Karpas-422 (cell line): ENCODE measurements at places on chromosomes 6 and 20.

DNA sequence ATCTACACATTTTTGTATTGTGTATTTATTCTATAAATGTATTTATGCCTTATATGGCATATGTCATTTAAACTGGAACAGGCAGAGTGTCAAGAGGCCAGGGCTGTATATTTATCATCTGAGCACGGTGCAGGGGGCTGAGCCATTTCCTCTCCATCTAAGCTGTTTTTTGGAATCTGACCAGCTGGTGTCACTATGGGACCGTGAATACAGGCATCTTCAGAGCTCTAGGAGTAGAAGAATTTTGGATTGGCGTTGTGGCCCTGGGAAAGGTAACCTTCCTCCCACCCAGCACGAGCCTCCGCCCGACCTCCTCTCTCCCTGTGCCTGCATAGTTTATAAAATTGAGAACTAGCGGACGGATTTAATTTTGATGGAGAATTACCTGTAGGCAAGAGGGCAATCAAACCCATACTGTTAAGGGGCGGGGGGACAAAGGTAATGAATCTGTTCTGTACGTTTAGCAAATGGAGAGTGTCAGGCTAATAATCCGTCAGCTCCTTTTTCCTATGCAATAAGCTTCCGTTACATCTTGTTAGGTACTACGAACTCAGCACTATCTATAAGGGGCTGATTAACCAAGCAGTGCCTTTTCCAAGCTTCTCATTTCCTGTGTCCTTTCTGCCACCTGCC, 29.0 kb upstream of the EEF1E1 start:
- peak; percentile 86 for DNase-seq

DNA sequence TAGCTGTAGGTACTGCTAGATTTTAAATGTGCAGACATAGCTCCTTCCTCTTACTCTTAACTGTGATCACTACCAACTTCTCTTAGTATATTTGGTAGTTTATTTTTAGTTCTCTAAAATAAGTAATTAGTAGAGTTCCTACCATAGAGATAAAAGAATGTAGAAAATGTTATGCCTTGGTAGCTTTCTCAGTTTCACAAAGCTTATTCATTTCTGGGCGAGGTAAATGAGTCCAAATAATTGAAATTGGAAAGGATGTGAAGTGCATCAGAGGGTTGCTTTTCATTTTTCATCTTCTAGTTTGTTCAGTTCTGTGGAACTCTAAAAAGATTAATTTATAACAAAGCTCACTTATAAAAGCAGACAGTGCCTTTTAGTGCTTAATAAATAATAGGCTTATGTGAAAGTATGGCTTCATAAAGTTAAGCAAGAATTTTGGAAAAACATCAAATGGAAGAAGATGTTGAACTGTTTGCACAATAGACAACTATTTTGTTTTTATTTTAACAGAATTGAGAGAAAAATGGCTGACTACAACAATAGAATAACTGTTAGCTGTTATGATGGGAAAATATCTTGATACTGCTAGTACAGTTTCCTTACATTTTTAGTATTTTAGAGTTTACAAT, 303.7 kb downstream of the UTRN start:
- DNase-seq, result no peak

GRCh38 chr6:76262240-76262639, 189.8 kb upstream of the IMPG1 start:
- no peak for DNase-seq

GRCh38 chr6:119444642-119445557, 95.3 kb upstream of the MAN1A1 start:
- DNase-seq, result no peak

- no peak for DNase-seq
Observed at GRCh38 chr6:41654151-41654697, 16.0 kb downstream of the MDFI start.

DNA sequence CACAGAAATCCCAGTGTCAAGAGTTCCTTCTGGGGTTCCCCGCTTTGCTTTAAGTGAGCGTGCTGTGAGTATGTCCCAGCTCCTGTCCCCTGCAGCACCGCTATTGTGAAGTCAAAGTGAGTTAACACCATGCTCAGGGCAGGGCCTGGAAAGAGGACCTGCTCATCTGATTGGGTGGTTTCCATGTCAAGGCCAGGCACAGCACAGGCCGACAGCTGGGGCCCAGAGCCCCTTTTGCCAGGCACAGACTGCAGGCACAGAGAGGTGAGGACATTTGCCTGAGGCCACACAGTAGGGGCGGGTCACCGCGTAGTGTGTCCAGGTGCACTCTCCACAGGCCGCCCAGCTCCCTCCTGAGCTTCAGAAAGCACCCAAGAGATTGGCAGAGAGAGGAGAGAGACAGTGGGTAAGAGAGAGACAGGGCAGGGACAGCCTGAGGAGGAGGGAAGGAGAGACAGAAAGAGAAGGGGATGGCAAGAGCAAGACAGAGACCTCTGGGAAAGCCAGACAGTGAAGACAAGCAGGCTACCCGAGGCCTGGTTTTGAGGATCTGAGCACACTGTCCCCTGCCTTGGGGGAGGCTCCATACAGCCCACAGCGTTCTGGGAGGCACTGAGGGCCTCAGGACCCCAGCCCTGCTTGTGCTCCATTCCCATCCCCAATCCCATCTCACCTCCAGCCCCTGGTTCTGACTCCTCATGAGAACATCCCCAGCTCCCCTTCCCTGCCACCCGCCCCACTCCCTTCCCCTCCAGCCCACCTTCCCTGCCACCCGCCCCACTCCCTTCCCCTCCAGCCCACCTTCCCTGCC, 6.5 kb upstream of the BPIFB1 start:
- no peak for DNase-seq

DNA sequence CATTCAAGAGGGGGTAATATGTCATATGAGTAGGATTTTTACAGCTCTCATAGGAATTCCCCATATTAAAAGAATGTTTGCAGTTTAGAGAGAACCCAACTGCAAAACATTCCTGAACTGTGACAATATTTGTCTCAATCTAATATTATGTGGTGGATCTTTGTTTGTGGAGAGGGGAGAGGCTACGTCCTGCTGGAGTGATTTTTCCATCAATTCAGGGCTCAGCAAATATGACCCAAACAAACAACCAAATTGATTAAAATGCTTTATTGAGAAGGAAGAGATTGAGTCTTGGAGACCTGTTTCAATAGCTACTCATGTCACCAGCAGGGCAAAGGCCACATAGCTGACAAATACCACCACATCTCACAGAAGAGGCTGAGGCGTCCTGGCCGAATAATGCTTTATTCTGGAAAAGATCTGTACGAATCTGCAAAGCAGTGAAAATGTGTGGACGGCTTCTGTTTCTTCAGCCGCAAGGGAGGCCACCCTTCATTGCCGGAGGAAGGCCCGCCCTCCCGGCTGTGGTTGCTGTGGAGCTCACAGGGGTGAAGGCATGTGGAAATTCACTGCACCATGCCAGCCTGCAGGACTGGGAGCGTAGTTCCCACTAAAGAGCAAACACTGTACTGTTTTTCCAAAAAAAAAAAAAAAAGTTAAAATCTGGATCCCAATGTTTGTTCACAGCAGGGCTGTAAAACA, 89.7 kb upstream of the QKI start:
- no peak for DNase-seq

DNA sequence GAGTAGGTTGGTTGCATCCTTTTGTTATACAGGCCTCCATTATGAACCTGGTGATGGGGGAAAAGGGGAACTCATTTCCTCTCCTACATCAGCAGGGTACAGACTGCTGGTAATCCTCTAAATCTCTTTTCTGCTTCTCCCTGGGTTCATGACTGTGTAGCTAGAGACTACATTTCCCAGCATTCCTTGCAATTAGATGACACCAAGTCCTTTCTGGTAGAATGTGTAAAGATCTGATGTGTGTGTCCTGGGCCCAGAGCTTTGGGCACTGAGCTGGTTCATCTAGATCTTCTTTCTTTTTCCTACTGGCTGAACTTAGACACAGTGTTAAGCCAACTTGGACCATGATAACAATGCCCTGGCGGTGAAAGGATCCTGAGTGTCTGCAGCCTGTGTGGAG, 104.7 kb upstream of the IFNGR1 start:
- DNase-seq, result peak; percentile 80

DNA sequence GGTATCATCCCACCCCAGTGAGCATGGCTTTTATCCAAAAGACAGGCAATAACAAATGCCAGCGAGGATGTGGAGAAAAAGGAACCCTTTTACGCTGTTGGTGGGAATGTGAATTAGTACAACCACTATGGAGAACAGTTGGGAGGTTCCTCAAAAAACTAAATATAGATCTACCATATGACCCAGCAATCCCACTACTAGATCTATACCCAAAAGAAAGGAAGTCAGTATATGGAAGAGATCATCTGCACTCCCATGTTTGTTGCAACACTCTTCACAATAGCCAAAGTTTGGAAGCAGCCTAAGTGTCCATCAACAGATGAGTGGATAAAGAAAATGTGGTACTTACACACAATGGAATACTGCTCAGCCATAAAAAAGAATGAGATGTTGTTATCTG, 5.9 kb upstream of the KIAA1755 start:
- no peak for DNase-seq

DNA sequence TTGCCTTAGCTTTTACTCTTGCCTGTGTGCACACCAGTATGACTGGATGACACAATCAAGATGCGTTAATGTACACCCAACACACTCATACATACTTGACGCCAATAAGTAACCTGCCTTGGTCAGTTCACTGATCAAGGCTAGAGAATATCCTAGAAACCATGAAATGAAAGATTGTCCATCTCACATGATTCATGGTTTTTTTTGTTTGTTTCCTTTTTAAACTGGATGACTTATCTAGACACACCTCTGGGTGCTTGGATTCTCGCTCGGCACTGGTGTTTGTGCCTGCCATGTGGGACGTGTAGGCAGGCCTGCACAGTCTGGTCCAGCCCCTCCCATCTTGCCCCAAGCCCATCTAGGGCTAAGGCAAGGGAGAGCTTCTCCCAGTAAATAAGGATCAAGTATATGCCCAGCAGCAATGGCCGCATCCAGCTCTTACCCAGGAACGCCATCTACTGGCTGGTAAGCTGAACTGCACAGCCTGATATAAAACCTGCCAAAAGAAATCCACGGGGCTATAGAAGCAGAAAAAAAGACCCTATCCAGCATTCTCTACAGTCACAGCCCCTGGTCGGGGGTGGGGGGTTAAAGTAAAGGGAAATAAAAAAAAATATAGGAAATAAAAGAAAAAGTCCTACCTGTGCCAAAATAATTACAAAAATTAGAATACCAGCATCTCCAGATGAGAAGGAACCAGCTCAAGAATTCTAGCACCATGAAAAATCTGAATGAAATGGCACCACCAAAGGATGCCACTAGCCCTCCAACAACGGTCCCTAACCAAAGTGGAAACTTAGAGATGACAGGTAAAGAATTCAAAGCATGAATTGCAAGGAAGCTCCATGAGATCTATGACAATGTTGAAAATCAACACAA, 73.3 kb downstream of the OTOR start:
- peak; percentile 81 for DNase-seq

DNA sequence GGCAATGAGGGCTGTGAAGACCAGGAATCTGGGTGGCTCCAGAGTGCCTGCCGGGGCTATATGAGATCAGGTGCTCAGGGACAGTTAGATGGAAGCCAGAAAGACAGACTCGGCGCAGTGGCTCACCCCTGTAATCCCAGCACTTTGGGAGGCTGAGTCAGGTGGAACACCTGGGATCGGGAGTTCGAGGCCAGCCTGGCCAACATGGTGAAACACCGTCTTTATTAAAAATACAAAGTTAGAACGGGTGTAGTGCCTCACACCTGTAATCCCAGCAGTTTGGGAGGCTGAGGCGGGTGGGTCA, 43.4 kb downstream of the BCAS4 start:
- no peak for DNase-seq

GRCh38 chr6:124294574-124295200, 491.0 kb downstream of the NKAIN2 start:
- no peak for DNase-seq

GRCh38 chr6:126949786-126950185, 168.7 kb upstream of the RSPO3 start:
- DNase-seq, result no peak

DNA sequence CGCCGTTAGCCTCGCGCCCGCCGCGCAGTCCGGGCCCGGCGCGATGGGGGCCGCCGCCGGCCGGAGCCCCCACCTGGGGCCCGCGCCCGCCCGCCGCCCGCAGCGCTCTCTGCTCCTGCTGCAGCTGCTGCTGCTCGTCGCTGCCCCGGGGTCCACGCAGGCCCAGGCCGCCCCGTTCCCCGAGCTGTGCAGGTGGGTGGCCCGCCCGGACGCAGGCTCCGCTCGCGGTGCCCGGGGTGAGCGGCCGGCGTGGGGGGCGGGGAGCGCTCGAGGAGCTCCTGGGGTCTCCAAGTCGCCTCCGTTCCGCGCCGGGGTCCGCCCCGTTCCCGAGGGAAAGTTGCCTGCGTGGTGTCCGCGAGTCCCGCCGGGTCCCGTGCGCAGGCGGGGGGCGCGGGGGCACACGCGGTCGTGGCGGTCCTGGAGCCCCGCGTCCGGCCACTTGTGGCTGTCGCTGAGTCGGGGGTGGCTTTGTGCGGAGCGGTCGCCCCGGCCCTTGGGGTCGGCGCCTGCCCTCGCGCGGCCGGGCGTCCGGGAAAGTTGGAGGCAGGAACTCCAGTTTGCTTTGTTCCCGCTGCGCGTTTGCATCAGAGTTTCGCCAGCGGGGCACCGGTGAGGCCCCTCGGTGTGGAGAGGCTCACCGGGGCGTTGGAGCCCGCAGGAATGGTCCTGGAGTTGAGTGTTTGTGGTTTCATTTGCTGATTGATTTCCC, 476 bp downstream of the IGF2R start:
- DNase-seq, result peak; percentile 55

GRCh38 chr6:169300916-169301315, 47.3 kb upstream of the THBS2 start:
- no peak for DNase-seq

- no peak for DNase-seq
Observed at GRCh38 chr6:484746-485145, 93.2 kb downstream of the IRF4 start.

DNA sequence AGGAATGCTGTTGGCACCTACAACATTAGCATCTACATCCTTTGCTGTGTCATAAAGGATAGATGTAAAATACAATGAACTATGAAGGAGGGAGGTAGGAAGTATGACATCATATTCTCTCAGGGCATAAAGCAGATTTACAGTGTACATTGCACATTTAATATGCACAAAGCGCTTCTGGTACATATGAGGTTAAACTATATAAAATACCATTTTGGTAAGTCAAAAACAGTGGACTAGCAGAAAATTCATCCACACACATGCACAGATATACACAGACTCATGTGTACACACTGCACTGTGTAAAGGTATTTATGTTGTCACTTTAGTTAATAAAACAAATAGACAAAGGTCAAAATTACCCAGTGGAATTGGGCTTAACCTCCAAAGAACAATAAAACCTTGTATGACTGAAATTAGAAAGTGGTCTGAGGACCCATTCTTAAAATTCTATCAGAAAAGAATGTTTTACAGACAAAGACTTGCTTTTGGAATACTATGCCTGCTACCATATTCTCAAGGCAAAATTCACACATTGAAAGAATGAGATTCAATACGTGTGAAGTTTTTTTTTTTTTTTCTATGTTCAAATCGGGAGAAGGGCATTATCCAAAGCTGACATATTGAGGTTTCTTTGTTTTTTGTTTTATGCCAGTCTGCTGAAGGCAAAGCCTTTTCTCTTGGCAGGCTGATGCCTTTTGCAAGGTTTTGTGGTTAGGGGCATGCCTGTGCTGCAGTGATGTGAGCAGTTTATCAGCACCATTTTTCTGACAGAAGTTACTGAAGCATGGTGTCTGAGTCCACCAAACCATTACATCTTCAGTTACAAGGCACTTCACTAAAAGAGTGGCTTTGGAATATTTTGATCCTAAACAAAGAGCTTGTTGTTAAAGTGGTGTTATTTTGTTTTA, 199.0 kb downstream of the PLCB1 start:
- no peak for DNase-seq

- no peak for DNase-seq
Observed at GRCh38 chr6:94269256-94269655, 849.9 kb upstream of the EPHA7 start.

GRCh38 chr6:38193481-38194281, 374.2 kb downstream of the ZFAND3 start:
- DNase-seq, result no peak
